NCI-H446 (cell line): ENCODE measurements at places on chromosomes 2 and 18.

- peak; percentile 7 for DNase-seq
These were observed 162.3 kb downstream of the ACKR3 start for GRCh38 chr2:236731767-236732580.

DNA sequence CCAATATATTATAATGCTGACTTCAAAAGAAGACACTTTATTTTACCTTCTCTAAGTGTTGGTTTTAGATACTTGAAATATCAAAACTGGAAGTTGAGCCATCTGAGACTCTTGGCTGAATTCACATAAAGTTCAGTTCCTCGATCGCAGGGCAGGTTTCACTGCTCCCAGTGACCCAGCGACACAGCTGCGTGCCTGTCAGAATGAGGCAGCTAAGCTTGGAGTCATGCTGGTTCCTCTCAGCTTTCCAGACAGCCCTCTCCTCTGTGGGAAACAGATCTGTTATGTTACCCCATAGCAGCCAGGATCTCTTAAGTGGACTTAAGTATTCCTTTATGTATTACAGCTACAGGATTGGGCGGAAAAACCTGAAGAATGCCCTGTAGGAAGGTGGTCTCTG is 142.8 kb upstream of the ALPP start:
- no peak for DNase-seq

GRCh38 chr2:23434721-23435121 is 49.7 kb downstream of the KLHL29 start:
- no peak for DNase-seq

GRCh38 chr2:225091336-225091735 is 49.1 kb upstream of the DOCK10 start:
- DNase-seq: no peak

DNA sequence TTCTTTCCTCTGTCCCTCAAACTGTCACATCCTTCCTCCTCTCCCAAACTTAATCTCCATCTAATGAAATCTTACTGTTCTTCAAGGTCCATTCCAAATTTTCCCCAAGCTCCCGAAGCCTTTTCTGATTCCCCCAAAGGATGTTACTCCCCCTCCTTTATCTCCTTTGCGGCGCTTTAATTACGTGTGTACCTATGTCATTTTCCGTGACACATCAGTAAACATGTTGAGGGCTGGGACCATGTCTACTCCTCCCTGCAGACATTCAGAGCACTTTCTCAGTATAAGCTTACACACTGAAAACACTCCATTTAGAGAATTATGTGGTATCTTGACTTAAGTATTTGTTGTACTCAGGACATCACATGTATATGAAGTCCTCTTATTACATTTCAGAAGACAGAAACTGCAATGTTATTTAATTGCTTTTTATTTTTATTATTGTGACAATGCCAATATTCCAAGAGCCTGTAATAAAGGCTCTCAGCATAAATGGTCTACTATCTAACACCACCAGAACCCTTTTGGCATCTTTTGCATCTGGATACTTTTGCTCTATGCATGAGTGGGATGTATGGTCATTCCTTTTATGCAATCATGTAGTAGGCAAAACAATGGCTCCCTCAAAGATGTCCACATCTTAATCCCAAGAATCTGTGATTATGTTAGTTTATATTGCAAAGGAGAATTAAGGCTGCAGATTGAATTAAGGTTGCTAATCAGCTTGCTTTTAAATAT is 1.8 kb downstream of the NMI start:
- no peak for DNase-seq
